Panc1 (cell line): ENCODE measurements at places on chromosomes 2 and 18. TPM values are rescaled to one million over a fixed set of nuclear protein-coding genes. Genes with fewer than 3 reads are reported as not detected.

- DNase-seq, result no peak
Measured at GRCh38 chr18:13124411-13124810, 94.1 kb upstream of the LDLRAD4 start.

- no peak for DNase-seq
Measured at GRCh38 chr2:235051436-235052260, 99.8 kb downstream of the SH3BP4 start.

DNA sequence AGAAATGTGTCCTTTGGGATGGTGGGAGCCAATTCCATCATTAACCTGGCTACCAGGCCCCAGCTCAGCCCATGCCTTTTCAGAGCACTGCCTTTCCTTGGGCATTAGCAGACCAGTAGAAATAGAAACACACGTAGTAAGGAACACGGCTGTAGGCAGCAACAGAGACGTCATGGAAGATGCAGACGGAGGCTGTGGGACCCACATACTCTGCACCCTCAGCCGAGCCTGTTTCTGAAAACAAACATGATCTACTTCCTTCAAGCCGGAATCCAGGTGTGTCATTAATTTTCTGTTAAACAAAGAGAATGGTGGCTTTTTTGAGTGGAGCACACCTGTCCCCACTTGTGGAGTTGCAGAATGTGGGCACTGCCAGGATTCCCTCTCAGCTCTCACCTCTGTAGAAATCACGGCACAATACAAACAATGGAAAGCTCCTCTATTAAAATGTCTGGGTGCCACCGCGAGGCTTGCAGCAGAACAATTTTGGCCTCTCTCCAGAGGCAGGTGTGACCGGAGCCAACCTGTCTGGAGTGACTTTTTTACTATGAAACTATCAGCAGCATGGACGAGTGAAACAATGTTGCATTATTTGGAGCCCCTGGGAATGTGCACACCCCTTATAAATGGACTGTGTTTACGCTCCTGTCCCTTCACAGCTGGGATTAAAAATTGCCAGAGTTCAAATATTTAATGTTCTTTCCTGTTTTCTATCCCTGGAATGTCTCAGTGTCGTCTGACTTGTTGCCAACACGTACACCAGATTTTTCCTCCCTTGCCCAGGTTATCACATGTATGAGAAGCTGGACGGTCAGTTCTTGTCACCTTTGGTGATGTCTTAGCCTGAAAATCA lies 31.7 kb downstream of the SPP2 start:
- DNase-seq, result no peak

DNA sequence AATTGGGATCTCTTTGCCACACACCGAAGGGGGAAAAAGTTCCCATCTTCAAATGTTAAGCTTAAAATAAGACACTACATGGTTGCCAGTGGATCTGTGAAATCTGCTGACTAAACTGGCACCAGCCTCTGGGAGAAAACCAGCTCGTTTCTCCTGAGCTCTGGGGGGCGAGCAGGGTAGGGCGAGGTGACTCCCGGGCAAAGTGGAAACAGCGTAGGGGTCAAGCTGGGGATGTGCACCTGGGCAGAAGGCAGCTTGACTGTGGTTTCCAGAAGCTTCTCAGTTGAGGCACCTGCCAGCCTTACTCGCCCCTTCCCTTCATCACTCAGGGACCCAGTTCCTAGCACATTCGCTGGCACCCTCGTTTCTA lies 62.8 kb downstream of the SFXN5 start:
- DNase-seq, result no peak

Gene ALKAL2
- not detected for total RNA-seq

DNA sequence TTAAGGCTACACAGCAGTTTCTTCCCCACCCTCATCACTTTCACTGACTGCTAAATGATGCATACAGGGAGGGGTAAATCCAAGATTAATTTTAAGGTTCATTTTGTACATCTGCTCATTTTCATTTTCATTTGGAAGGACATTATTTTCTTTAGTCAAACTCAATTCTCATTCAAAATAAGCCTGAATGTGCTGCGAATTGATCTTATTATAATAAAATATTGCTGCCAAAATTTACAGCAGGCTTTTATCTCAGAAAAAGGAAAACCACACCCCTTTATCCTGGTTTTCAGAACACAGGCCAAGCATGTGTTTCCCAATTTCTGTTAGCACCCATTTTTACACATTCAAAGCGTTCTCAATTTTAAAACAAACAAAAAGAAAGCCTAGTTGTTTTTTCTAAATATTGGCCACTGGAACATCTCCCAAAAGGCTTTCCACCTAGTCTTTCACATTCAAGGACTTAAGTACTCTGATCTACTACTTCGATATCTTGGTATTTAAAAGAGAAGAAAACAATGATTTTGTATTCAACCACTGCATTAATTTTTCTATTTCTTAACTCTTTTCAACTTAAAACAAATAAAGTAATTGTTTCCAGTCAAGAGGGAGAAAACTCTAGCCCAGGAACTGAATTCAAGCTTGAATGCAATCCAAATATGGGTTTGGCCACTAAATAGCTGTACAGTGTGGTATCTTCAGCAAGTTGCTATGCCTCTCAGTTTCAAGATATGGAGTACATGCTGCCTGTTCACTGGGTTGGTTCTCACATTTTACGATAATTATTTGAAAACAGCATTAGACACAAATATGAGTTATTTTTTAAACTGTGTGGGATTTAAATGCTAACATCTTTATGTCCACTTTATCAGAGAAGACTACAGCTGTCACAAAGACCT lies 52.5 kb downstream of the CDH2 start:
- no peak for DNase-seq

- no peak for DNase-seq
Measured at GRCh38 chr2:98598781-98599428, 9.4 kb downstream of the COA5 start.

- no peak for DNase-seq
Measured at GRCh38 chr2:216690853-216691741, 4.3 kb downstream of the IGFBP5 start.

Gene ECEL1
- 2.9 TPM for total RNA-seq

Gene GDF7
- total RNA-seq, result not detected

GRCh38 chr18:13423352-13423751 lies 204.8 kb downstream of the LDLRAD4 start:
- DNase-seq, result no peak

DNA sequence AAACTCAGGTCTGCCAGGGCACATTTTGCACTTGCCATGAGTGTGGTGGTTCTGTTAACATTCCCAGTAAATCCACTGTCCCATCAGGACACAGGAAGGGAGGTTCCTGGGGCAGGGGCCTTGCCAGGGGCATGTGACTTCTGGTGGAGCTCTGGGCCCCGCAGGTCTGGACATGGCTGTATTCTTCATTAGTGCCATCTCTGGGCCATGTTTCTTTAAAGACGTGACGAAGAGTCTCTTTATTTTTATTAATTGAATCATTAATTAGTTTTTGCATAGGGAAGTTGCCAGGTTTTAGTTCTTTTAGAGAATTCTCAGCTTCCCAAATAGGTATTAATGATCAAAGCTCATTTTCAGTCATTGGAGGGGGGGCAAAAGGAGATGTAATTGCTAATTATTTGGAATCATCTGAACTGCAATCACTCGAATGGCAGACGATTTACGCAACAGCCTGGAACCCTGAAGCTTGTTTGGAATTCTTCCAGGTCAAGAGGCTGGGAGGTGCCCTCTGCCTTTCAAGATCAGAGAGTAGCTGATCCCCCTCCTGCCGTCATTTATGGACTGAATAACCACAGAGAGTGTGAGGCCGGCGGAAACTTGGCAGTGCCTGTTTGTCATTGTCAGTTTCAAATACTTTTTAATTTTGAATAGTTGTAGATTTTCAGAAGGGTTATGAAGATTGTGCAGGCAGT lies 106.2 kb downstream of the RTP5 start:
- no peak for DNase-seq

GRCh38 chr18:54296062-54296461 lies 26.7 kb downstream of the POLI start:
- no peak for DNase-seq

Gene GPR39
- 9.0 TPM for total RNA-seq

- DNase-seq, result no peak
Measured at GRCh38 chr2:171592036-171592555, 69.8 kb downstream of the CYBRD1 start.

Gene ARHGAP28
- total RNA-seq, result 0.41 TPM

Gene ANKRD30BL
- total RNA-seq, result not detected

- no peak for DNase-seq
Measured at GRCh38 chr18:38032516-38032915, 466.9 kb upstream of the CELF4 start.

GRCh38 chr2:46296216-46296839 lies 879 bp upstream of the EPAS1 start:
- no peak for DNase-seq

DNA sequence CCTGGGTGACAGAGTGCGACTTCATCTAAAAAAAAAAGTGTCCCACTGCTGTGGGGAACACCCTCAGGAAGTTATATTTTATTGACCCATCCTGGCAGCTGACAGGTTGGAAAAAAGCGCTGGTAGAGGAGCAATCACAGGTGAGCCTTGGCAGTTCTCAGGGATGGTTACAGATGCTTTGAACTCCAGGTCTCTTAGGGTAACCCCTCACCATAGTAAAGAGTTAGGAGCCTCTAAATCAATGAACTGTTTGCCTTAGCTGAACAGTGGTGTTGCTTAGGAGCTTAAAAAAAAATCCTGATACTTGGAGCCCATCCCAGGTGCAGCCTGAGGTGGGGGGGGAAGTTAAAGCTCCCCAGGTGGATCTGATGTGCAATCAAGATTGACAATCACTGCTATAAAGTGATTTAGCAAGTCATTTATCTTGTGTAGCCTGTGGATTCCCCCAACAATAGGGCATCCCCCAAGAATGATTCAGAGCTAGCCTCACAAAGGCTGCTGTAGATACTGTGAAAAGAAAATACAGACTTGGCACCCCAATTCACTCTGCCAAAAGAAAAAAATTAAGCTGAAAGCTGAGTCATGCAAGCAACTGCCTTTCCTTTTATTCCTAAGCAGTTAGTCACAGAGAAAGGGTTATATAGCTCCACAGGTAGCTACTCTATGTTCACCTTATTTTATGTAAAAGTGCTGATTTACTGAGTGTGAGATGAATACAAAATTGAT lies 14.8 kb downstream of the SLC16A14 start:
- no peak for DNase-seq

- DNase-seq, result no peak
Measured at GRCh38 chr2:8255448-8255800, 426.4 kb upstream of the ID2 start.

DNA sequence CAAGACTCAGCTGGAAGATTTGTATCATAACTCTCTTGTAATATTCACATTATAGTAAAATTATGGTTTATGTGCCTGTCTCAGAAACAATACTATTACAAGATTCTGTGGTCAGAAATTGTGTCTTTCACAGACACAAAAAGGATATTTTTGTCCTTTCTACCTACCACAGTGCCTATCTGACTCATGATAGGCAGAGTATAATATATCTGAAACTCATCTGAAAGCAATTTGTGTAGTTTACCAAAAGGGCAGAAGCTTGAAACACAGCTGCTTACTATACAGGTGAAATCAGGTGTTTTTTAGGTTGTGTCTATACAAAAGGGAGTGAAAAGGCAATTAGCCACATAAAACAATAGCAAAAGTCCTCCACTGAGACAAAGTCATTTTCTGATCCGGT lies 10.9 kb downstream of the TMEM200C start:
- no peak for DNase-seq

Gene AFF3
- 2.2 TPM for total RNA-seq

DNA sequence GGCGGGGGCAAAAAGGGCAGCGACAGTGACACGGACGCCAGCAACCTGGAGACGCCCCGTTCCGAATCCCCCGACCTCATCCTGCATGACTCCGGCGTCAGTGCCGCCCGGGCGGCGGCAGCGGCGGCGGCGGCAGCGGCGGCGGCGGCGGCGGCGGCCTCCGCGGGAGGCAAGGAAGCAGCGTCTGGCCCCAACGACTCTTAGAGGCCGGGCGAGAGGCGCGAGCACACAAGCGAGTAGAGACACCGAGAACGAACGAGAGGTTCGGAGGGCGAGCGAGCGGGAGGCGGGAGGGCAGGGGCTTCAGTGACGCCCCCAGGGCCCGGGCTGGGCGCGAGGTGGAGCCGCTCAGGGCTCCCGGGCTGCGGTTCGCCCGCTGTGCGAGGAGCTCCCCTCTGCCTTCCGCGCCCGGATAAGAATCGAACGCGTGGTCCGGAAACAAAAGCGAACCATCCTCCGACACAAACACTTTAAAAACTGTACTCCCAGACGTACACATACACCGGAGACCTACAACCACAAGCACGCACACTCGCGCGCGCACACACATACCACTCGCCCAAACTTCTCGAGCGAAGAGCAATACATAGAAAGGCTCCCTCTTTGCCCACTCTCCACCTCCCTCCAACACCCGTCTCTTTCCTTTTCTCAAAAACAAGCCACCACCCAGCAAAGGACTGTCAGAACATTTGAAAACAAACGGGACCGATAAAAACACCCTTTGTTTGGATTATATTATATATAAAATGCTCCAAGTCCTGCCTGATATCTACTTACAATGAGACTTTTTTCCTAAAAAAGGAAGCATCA lies 2.8 kb downstream of the SP9 start:
- DNase-seq, result no peak

- DNase-seq, result no peak
Measured at GRCh38 chr2:45889053-45889452, 237.6 kb downstream of the PRKCE start.

DNA sequence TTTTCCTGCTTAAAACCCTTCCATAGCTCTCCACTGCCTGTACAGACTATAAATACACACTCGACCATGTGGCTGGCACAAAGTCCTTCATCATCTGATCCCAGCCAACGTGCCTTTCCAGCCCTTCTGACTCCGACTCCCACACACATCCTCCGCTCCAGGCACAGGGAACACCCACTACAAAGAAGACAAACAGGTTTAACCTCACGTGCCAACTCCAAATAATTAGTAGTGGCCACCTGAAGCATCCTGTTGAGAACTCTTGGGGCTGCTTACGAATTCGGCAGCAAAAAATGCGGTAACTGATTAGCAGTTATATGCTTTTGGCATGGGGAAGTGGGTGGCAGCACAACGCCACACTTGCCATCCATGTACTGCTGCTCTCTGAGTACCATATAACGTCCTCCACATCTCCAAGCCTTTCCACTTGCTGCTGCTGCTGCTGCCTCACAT lies 12.1 kb downstream of the SPIRE1 start:
- DNase-seq, result no peak

Gene SRD5A2
- total RNA-seq, result not detected

GRCh38 chr2:188551671-188552070 lies 260.0 kb downstream of the GULP1 start:
- DNase-seq, result no peak

DNA sequence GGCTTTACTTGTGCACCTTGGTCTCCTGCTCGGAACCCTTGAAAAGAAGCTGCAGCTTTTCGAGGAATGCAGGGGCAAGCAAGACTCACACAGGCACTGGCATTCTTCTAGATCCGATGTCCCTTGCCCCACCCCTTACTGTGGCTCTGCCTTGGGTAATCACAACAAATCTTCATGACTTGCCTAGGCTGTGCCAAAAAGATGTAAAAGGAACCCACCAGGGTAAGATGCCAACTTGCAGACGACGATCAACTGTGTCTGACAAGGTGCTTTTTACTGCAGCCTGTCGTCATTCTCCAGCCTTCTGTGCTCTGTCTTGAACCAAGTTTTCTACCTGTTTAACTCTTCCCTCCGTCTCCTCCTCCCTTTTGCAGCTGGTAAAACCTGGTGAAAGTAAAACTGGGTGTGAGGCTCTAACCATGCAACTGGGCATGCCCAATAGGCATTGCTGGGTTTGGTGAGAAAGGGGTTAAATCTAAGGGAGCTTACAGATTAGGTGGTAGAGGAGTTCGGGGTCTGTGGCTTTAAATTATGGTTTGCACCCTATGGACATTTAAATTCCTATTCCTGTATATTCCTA lies 909 bp upstream of the NRXN1 start:
- DNase-seq, result no peak
